Small intestine (tissue), 16 donors: ENCODE measurements at places on chromosomes 2 and 18. TPM values are rescaled to one million over a fixed set of nuclear protein-coding genes. Genes with fewer than 3 reads are reported as not detected.

DNA sequence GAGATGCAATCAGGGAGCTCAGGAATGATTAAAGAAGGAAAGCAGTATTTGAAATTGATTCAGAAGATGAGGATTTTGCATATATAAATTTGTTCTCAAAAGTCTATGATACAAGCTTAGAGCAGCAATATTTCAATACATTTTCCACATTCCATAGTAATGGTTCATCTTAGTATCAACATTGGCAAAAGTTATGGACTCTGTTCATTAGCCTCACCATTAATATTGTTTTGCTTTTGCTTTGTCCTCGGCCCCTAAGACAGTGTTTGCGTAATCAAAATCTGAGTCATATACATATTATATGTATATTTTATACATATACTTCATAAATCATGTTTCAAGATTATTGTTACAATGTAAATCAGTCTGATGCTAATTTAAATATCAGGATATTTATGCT is 176.6 kb downstream of the CNTNAP5 start:
- no peak for DNase-seq

GRCh38 chr18:79927607-79928562 is 23.6 kb downstream of the SLC66A2 start:
- DNase-seq, result no peak

- DNase-seq, result no peak
Measured at GRCh38 chr2:149611100-149611820, 23.7 kb upstream of the MMADHC start.

- DNase-seq, result no peak
Measured at GRCh38 chr2:97728091-97728731, 14.8 kb downstream of the ZAP70 start.

DNA sequence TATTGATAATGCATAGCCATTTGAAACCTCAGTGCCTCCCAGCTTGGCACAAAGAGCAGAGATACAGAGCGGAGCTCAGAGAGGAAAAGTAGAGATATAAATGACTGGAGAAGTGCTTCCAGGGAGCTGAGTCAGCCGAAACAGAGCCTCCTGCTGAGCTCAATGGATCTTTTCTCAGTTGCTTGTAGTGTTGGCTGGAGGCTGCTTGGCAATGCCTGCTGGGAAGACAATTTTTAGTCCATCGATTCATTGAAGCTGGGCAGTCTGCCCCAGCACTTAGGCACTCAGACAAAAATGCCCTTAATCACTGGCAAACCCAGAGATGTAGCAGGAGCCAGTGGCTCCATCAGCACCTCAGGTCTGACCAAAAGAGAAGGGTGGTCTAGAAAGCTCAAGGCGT is 81.3 kb upstream of the SETBP1 start:
- no peak for DNase-seq

DNA sequence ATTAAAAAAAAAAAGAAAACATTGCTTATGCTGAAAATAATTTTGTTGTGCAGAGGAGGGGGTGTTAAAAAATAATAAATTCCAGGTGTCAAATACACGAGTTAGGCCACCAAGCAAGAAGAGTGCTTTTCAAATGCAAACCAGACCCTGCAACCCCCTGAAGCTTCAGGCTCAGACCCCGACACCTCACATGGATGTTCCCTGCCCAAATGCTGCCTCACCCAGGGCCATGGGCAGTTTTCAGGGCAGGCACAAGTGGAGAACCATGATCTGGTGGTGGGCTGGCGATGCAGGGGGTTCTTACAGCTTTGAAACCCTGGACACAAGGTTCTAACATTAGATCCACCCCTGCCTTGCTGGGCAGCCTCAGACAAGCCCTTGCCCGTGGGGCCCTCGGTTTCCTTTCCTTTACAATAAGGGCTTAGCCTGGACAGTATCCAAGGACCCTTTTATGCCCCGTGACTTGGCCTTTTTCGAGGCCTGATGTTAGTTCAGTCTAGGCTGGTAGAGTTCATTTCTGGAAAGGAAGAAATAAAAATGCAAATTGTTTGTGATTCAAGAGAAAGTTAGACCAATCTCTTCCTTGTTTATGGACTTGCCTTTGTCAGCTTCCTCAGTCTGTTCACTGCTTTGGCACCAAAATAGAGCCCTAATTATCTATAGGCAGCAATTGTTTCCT is 168.7 kb downstream of the DDX1 start:
- DNase-seq, result no peak

GRCh38 chr2:45833968-45834344 is 182.5 kb downstream of the PRKCE start:
- DNase-seq, result no peak

GRCh38 chr2:206443735-206444527 is 599 bp downstream of the ADAM23 start:
- DNase-seq, result no peak

DNA sequence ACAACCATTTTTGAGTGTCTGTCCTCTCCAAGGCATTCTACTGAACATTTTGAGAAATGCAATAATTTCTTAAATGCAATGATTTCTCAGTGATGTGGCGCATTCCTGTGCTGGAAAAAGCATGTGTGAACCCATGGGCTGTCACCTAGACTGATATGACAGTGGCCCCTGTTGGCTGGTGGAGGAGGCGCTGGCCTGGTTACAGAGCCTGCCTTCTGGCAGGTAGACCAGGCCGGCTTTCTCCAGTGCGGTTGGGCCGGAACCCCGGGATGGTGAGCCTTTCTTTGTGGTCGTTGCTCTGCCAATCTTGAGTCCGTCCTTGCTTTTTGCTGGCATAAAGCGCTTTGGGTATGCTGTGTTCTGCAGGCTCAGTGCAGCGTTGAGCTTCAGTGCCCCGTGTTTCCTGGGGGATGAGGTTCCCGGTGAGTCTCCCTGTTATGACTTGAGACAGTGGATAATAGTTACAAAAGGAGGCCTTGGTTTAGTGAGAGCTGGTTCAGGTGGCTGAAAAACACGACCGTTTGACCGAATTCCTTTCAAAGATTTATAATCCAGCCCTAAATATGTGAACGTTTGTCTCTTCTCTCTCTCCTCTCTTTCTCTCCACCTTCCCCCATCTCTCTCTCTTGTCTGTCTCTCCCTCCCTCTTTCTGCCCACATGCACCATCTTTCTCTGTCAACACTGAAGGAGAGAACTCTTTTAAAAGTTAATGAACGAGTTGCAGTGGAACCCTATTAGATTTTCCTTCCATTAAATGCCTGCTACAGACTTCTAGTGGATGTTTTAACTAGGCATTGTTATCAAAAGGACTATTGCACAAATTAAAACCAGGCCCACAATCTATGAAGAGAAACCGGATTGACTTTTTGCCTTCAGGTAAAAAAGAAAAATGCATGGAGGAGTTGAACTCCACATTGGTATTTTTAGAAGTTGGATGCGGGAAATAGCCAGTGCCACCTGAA is 34.0 kb downstream of the TSHZ1 start:
- DNase-seq, result peak; percentile 41

GRCh38 chr2:128568106-128568505 is 249.4 kb upstream of the HS6ST1 start:
- DNase-seq, result no peak

OST4 gene
- 407 TPM for polyA plus RNA-seq

GPBAR1 gene
- 3.9 TPM for polyA plus RNA-seq

C2orf92 gene
- 8.6 TPM for polyA plus RNA-seq
